ENCODE measurements at places on chromosomes 4 and X.

DNA sequence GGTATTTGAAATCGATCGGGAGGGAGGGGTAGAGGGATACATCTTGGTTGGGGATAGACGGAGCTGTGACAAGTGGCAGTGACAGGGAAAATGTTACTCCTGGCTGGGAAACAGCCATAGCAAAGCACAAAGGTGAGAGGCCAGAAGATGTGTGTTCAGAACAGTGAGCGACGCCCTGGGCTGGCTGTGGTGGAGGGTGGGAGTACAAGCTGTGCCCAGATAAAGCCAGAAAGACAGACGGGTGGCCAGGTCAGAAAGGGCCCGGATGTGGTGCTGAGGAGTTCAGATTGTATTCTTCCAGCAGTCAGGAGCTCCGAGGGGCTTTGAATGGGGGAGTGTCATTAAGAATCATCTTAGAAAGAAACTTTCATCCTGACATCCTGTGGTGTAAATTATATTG, 27.9 kb downstream of the CCDC149 start:
- no peak for DNase-seq

GRCh38 chr4:70925899-70926635, 23.9 kb downstream of the MOB1B start:
- no peak for DNase-seq

GRCh38 chrX:13077168-13077567, 32.7 kb upstream of the FAM9C start:
- no peak for DNase-seq

GRCh38 chrX:19924285-19924684, 36.9 kb upstream of the SH3KBP1 start:
- no peak for DNase-seq

DNA sequence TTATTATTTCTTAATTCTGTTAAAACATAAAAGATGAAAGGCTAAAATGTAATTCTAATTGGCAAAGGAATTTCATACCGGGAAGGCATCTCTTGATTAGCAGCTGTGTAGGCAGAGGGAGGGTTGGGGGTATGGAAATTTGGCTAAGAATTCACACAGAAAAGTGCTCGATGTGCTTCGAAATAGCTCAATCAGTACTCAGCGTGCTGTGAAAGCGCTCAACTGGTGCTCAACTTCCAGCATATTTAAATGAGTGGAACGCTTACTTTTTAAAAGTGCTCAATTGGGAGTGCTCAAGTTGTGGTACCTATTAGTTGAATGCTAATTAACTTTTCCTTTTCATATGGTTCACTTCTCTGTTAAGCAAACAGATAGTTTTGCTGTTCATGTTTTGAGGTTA, 695.9 kb upstream of the ATOH1 start:
- DNase-seq, result no peak

- DNase-seq, result no peak
Measured at GRCh38 chr4:185576314-185576961, 41.1 kb upstream of the PDLIM3 start.

- DNase-seq, result no peak
Measured at GRCh38 chrX:102063445-102064074, 61.9 kb upstream of the TCEAL2 start.

- no peak for DNase-seq
Measured at GRCh38 chr4:122826079-122826527, 528 bp upstream of the FGF2 start.

DNA sequence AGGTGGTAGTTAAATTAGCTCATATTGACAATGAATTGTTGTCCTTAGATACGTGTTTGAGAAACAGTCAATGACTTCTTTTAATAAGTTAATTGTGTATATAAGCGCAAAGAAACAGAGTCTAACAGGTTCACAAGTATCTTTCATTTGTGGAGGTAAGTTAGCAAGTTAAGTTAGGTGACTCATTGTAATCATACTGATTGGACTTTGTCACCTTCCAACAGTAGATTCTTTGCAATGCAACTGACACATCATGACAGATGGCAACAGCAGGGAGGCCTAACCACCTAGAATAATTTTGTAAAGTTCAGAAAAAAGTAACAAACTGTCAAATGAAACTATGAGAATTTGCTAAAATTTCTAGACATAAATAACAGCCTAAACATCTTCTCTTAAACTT, 207.6 kb upstream of the PITX2 start:
- DNase-seq, result no peak

DNA sequence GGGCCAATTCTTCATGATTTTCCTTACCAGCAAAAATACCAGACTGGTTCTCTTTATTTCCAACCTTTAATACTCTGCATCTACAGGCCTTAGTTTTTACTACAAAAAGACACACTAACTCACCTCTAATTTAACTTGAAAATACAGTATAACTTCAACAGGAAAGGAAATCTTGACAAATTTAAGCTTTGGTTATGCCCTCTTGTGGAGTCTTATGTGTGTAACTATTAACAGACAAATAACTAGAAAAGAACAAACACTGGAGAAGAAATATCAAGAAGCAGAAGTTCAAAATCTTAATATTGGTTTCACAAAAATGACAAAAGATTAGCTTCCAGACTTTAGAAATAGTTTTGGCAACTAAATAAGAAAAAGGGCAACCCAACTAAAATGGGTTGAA, 33.0 kb downstream of the PPA2 start:
- no peak for DNase-seq

GRCh38 chrX:46754586-46755061, 4.3 kb downstream of the SLC9A7 start:
- no peak for DNase-seq

- DNase-seq, result no peak
Measured at GRCh38 chr4:70182517-70183167, 12.9 kb upstream of the ODAM start.

- DNase-seq, result no peak
Measured at GRCh38 chr4:41207291-41207831, 7.0 kb downstream of the APBB2 start.

GRCh38 chr4:182925298-182925757, 8.1 kb upstream of the DCTD start:
- peak; percentile 27 for DNase-seq

DNA sequence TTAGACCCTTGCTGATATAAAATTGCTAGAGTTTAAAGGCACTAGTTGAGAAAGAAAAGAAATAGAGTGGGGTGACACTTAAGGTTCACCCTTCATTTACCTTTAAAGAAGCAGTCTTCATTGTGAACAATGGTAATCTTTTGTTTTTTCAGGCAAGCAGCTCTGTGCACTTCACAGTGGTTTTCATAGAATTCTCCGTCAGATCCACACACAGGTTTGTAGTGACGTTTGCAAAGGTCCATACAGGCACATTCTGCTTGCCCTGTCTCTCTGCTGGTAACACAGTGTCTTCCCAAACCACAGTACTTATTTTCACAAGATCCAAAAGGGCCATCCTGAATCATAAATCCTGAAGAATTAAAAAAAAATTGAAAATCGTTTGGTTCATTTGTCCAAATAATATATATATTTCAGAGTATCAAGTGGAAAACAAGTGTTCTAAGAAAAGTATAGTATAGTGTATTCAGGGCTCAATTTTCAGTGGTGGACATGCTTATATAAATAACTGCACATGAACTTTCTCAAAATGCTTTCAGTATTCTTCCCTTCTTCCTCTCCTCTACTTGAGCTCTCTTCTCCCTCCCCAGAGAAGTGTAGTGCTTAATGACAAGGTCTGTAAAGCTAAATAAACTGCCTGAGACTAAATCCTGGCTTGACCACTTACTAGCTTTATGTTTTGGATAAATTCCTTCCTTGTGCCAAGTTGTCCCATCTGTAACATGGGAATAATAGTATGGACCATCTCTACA, 243.3 kb downstream of the FSTL5 start:
- no peak for DNase-seq

GRCh38 chr4:6965329-6965728, 55.7 kb downstream of the TBC1D14 start:
- no peak for DNase-seq

DNA sequence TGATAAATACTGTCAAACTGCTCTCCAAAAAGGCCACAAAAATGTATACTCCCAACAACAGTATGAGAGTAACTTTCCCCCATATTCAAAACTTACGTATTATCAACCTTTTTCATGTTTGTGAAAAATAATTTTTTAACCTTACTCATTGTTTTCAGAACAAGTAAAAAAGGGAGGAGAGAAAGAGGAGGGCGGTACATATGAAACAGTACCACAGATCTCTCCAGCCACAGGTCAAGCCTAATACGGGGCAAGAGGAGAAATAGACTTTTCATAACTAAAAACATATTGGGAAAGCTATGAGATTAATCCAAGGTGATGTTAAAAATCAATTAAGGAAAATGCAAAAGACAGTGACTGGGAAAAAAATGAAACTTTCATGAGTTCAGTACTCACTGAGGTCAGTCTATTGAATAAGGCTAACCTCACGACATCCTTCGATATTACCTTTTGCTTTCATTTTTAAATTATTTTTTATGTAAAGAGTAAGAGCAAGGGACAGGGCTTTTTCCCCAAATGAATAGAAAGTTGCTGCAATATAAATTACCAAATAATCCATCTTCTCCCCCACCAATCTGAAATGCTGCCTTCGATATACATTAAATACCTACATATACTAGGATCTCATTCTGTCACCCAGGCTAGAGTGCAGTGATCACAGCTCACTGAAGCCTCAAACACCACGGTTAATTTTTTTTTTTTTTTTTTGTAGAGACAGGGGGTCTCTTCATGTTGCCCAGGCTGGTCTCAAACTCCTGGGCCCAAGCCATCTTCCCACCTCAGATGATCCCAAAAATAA, 25.3 kb downstream of the FBXW7 start:
- DNase-seq, result no peak

GRCh38 chr4:123555233-123555806, 158.7 kb downstream of the SPRY1 start:
- no peak for DNase-seq

DNA sequence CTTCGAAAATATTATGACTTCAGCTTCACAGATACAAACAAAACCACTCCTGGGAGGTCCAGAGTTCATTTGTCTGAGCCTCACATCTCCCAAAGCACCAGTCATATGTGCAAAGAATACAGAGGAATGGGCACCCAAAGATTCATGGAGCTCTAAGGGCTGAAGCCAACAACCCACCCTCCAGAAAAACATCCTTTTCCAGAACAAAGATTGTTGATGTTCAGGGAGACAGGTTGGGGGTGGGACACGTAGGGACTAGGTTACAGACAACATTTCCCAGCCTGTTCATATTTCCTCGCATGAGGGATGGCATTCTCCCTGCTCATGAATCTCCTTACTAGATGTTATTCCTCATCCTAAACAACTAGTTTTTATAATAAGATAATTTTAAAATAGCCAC, 71.2 kb downstream of the METTL14 start:
- DNase-seq, result no peak

- DNase-seq, result no peak
Measured at GRCh38 chrX:111719426-111720210, 38.6 kb downstream of the ALG13 start.

DNA sequence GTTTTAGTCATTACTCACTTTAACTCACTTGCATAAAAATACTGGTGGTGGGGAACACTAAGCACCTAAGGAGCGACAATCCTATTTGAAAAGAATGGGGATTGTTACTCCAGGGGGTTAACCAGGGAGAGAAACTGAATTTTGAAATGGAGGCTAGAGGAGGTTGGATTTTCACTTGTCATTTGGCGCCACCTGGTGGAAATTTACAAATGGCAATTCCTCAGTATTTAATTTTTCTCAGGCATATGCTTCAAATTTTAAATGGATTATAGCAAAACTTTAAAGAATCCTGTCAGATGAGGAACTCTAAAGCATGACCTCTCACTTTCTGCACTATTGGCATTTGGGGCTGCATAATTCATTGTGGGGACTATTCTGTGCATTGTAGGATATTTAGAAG, 2.7 kb upstream of the GEMIN8 start:
- DNase-seq, result peak; percentile 14

DNA sequence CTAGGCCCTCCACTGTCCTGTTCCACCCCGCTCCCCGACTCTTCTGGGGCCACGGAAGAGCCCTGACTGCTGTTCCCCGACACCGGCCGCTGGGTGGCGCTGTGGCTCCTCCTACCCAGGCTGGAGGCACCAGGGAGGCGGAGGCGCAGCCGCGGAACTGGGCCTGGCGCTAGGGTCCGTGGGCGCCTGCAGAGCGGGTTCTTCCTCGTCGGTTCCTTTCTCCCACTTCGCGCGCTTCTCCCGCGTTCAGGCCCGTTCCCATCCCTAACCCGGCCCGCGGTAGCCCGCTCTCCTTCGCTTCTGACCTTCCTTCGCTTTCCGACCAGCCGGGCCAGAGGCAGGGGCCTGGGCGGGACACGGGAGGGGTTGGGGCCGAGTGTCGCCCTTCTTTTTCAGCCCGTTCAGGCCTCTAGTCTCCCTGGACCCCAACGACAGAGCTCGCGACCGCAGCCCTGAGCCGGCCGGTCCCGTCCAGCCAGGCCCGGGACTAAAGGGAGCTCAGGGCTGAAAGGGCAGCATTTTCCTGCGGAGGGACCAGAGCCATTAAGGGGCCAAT, 34.3 kb downstream of the NALF2 start:
- peak; percentile 30 for DNase-seq

DNA sequence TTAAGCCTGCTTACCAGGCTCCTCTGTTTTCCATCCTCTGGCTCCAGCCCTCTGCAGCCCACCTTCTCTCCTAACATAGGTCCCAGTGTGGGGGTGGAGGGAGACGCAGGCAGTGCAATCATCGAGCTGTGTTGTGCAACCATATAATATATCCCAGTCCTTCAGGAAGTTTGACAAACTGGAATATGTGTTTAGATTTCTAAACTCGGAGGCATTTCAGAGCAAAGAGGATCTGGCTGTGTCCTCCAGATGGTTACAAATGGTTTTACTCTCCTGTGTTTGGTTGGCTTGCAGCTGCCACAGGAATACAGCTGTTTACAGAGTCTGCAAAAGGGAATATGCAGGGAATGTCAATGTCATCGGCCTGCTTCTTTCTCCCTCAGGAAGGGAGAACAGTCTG, 195.3 kb upstream of the LNX1 start:
- no peak for DNase-seq

- no peak for DNase-seq
Measured at GRCh38 chrX:120585702-120586101, 18.2 kb upstream of the MCTS1 start.

Measured in stimulated activated CD8-positive, alpha-beta memory T cell treated with anti-CD3 and anti-CD28 coated beads, Interleukin-12 subunit alpha, Interleukin-12 subunit beta, amount 100 ng/mL, for 4 hours (primary cell).